ENCODE measurements at places on chromosomes 2 and 18. TPM values are rescaled to one million over a fixed set of nuclear protein-coding genes. Genes with fewer than 3 reads are reported as not detected.

Gene MEMO1
- 31.6 TPM for total RNA-seq

Gene ANKRD30B
- total RNA-seq: 0.96 TPM

Gene CDC42EP3
- total RNA-seq: 70.2 TPM

Gene COLEC12
- 10.1 TPM for total RNA-seq

Gene HOXD1
- under 0.01 TPM for total RNA-seq

Gene IGFBP5
- 386 TPM for total RNA-seq

Gene SLC11A1
- 0.28 TPM for total RNA-seq

Gene DLX2
- 0.96 TPM for total RNA-seq

Gene HOXD8
- total RNA-seq: 0.85 TPM

Gene VAMP8
- total RNA-seq: 6.7 TPM

Gene KIF1A
- total RNA-seq: not detected

Gene ALK
- not detected for total RNA-seq
